ENCODE measurements at places on chromosomes 3 and 15. TPM values are rescaled to one million over a fixed set of nuclear protein-coding genes. Genes with fewer than 3 reads are reported as not detected.

- DNase-seq, result no peak
Observed at GRCh38 chr3:109480014-109480413, 142.7 kb upstream of the DPPA4 start.

The TRA2B gene
- 179 TPM for total RNA-seq

- DNase-seq, result no peak
Observed at GRCh38 chr3:175558261-175558660, 699.1 kb downstream of the NAALADL2 start.

DNA sequence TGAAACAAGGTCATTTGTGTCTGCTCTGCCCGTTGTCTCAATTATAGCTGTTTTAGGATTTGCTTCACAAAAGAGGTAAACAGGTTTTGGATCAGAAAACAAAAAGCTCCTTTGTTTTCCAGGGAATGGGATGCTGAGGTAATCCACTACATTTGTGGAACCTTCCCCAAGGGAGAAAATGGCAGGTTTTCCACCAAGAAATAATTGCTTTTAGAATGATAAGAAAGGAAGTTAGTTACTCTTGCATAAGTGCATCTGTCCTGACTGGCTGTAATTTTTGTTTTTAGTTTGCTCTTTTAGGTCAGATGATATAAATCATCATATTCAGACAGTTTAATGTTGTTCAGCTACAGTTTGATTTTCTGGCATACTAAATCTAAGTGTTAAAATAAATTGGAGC is 198.5 kb upstream of the COL8A1 start:
- no peak for DNase-seq

Measured in breast epithelium (tissue), 4 donors.